ENCODE measurements at places on chromosomes 11 and 22. TPM values are rescaled to one million over a fixed set of nuclear protein-coding genes. Genes with fewer than 3 reads are reported as not detected.

GRCh38 chr22:19823191-19823901 lies 31.3 kb downstream of the GNB1L start:
- peak; percentile 39 for DNase-seq

DNA sequence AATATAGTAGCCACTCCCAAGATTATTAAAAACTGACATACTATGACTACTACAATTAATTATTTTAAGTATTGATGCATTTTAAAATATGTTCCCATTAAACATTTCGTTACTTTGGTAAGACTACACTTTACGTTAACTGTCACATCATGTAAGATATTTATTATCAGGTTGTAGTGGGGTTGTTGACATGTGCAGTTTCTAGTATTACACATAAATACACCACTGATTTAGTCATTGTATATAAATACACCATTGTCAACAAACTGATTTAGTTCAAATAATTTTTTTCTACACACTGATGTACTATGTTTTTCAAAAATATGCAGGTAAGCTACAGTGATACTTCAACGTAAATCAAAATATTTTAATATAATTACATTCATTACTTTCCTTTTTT lies 11.5 kb downstream of the ST13 start:
- no peak for DNase-seq

DNA sequence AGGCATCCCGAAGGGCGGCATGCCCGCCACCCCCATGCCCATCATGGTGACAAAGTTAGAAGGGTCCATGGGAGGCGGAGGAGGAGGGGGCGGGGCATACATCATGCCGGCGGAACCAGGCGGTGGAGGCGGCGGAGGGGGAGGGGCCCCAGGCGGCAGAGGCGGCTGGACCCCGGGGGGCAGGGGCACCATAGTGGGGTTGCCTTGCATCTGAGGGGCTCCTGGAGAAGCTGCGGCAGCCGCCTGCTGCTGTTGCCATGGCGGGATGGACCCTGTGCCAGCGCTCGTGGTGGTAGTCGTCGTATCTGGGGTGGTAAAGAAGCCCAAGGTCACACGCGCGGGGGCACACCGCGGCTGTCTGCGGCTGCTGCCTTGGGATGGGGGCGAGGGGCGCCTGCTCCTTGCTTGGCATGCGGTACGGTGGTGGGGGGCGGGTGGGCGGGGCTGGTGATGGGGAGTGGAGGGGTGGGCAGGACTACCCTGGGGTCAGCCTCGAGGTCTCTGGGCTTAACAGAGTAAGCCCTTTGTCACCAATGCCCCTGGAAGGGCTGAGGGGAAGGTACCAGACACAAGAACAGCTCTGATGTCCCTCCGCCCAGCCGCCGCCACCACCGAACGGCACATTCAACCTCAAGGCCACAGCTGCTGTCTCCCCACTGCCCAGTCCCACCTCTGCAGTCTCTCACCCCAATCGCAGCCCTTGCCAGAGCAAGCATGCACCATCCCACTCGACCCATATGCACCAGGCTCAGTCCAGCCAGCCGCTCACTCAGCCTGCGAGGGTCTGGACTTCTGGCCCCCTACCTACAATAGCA lies 6.3 kb upstream of the PYGM start:
- DNase-seq, result peak; percentile 56

DNA sequence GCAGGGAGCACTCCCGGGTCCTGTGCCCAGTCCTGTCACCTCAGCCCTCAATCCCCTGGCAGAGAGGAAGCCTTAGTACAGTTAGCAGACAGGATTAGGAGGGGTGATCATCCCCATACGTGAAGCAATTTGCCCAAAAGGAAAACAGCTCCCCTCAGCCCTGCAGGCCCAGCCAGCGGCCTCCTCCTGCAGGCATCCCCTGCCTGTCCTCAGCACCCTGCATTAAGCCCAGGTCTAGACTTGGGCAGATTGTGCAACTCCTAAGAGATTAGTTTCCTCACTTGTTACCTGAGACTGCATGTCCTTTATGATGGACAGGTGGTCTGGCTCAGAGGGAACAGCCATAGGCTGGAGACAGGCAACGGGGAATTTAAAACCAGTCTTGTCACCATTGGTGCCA lies 95.5 kb upstream of the TMEM45B start:
- DNase-seq, result no peak

DNA sequence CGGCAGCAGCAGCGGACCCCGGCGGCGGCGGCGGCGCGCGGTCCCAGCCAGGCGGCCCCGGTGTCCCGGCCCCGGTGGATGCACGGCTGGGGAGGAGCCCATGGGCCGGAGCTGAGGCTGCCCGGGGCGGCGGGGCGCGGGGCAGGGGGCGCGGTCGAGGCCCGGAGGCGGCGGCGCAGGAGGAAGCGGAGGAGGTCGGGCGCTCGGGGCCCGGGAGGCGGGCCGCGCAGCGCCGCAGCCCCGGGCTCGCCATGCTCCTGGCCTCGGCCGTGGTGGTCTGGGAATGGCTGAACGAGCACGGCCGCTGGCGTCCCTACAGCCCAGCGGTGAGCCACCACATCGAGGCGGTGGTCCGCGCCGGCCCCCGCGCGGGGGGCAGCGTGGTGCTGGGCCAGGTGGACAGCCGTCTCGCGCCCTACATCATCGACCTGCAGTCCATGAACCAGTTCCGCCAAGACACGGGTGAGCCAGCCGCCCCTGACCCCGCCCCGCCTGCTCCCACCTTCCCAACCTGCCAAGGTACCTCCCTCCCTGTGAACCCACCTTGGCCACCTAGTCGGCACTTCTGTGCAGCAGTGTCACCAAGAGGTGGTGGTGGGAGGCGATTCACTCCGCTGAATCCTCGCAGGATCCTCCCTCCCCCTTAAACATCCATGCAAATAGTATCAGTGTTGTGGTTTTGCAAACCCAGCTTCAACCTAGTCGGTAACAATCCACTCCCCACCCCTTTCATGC lies 580 bp downstream of the DTX4 start:
- DNase-seq, result no peak

DNA sequence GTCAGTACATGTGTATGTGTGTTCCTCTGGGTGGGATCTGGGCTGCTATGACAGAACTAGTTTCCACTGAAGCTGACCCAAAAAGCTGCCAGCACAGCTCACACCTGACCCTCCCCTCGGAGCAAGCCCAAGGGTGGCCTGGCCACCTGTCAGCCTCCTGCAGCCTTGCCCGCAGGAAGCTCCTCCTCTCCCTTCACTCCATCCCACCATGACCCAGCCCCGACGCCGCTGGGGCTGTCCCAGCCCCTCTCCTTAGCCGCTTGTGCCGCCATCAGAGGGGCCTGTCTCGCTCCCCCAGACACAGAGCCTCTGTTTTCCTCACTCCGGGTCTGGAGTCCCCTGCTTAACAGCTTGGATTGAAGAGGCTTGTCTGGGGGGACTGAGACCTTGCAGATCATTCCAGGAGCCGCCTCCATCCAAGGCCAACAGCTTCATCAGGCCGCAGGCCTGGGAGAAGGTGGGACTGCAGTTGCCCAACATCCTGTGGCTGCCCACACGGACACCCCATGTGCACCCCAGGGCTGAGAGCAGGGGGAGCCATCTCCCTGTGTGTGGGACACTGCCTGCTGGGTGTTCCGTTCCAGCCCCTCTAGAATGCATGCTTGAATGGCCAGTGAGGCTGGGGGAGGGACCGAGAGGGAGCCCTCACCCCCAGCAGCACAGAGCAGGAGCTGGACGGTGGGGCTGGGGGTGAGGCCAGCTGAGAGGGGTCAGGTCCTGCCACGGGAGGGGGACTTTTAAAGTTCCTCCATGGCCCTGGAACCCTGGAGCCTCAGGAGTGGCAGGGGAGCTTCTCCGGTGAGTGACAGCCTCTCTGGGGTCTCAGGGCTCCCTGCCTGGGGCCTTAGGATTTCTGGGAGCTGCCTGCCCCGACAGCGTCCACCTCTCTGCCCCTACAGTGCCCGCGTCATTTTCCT lies 696 bp downstream of the MRGPRF start:
- DNase-seq, result no peak

DNA sequence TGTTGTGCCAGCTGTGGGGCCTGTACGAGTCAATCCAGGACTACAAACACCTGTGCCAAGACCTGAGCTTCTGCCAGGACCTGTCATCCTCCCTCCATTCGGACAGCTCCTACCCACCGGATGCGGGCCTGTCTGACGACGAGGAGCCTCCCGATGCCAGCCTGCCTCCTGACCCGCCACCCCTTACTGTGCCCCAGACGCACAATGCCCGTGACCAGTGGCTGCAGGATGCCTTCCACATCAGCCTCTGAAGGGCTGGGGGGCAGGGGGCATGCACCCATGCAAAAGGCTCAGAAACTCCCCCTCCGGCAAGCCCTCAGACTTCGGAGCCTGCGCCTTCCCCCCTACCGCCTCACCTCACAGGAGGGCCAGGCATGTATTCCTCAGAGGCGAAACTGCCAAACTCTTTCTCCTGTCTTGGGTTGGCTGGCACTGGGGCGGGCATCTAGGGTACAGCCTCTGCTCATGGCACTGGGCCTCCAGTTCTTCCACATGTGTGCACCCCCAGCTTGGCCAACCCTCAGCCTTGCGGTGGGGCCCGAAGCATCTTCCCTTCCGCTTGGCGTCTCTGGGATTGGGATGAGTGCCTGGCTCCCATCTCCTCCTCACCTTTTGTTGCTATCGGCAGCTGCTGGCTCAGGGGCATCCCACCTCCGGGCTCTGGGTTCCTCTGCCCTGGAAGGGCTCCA lies 1.2 kb downstream of the FAM89B start:
- no peak for DNase-seq

DNA sequence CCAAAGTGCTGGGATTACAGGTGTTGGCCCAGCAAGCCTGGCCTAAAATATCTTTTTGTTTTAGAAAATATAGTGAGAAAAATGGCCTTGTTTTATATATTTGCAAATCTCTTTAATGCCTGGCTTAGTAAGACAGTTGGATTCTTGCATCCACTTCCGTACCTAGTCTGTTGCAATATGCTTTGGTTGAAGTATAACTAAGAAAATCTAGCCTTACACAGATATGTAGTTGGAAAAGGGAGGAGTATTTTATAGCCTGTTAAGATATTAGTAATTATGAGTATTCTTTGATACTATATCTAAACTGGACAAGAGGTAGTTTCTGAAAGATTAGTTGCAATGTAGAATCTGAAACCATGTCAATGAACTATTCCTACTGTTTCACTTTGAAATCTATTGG lies 65.1 kb downstream of the ZNRF3 start:
- DNase-seq, result no peak

GRCh38 chr11:70220136-70220535 lies 17.0 kb downstream of the FADD start:
- DNase-seq, result no peak

GRCh38 chr11:609341-609811 lies 6.4 kb downstream of the IRF7 start:
- no peak for DNase-seq

GRCh38 chr11:130237282-130238006 lies 77.3 kb downstream of the ZBTB44 start:
- DNase-seq, result no peak

GRCh38 chr22:23243006-23243573 lies 62.8 kb downstream of the BCR start:
- no peak for DNase-seq

DNA sequence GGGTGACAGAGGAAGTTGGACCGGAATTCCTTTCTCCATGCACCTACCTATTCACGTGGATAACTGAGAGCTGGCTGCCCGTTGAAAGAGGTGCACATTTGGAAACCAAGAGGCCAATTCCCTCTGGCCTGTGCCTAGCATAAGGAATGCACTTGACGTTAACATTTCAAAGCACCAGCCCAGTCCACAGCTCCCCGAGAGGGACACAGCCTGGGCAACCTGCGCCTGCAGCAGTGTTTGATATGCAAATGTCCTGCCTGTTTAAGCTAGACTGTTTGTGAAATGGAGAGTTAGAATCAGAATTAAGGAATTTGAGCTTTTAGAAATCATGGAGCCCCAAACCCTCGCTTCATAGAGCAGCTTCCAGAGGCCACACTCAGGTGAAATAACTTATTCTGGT lies 126.1 kb downstream of the DSCAML1 start:
- DNase-seq, result no peak

GRCh38 chr11:26537341-26537740 lies 34.7 kb downstream of the MUC15 start:
- DNase-seq, result no peak

DNA sequence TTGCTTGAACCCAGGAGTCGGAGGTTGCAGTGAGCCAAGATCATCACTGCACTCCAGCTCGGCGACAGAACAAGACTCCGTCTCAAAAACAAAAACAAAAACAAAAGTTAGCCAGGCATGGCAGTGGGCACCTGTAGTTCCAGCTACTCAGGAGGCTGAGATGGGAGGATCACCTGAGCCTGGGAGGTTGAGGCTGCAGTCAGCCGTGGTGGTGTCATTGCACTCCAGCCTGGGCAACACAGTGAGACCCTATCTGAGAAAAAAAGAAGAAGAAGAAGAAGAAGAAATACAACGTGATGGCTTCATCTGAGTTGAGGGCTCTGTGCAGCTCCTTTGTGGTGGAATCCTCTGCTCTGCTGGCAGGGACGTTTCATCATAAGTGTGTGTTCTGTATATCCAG lies 10.0 kb upstream of the TNNT3 start:
- DNase-seq, result peak; percentile 12

DNA sequence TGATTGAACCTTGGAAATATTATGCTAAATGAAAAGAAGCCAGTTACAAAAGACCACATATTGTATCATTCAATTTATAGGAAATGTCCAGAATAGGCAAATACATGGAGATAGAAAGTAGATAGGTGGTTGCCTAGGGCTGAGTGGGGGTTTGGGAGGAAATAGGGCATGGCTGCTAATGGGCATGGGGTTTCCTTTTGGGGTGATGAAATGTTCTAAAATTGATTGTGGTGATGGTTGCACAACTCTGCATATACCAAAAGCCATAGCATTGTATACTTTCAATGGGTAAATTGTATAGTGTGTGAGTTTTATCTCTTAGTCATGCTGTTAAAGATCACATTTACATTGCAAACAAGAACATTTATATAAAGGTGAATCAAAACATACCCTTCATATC lies 48.7 kb downstream of the LDLRAD3 start:
- DNase-seq, result no peak

- DNase-seq, result no peak
Measured at GRCh38 chr11:95086836-95087570, 2.6 kb upstream of the ENDOD1 start.

GRCh38 chr11:23959462-23959861 lies 537.4 kb upstream of the LUZP2 start:
- DNase-seq, result no peak

GRCh38 chr22:44154436-44154942 lies 26.2 kb upstream of the PARVG start:
- DNase-seq, result no peak

- DNase-seq, result no peak
Measured at GRCh38 chr11:79671401-79671800, 230.6 kb upstream of the TENM4 start.

GRCh38 chr11:40683010-40683409 lies 776.4 kb downstream of the LRRC4C start:
- no peak for DNase-seq

Gene PRODH
- 23.5 TPM for total RNA-seq

Gene SHANK2
- 3.7 TPM for total RNA-seq

Gene DMC1
- total RNA-seq, result 4.7 TPM

Gene P2RX6
- 2.3 TPM for total RNA-seq

Gene RAB3IL1
- total RNA-seq, result 70.5 TPM

Gene MRGPRF
- 39.5 TPM for total RNA-seq

Gene LRRN4CL
- total RNA-seq, result 28.4 TPM

Gene MOB2
- 55.2 TPM for total RNA-seq

Gene OSM
- 6.4 TPM for total RNA-seq
